GM04504 (cell line): ENCODE measurements at places on chromosomes 16 and 17.

DNA sequence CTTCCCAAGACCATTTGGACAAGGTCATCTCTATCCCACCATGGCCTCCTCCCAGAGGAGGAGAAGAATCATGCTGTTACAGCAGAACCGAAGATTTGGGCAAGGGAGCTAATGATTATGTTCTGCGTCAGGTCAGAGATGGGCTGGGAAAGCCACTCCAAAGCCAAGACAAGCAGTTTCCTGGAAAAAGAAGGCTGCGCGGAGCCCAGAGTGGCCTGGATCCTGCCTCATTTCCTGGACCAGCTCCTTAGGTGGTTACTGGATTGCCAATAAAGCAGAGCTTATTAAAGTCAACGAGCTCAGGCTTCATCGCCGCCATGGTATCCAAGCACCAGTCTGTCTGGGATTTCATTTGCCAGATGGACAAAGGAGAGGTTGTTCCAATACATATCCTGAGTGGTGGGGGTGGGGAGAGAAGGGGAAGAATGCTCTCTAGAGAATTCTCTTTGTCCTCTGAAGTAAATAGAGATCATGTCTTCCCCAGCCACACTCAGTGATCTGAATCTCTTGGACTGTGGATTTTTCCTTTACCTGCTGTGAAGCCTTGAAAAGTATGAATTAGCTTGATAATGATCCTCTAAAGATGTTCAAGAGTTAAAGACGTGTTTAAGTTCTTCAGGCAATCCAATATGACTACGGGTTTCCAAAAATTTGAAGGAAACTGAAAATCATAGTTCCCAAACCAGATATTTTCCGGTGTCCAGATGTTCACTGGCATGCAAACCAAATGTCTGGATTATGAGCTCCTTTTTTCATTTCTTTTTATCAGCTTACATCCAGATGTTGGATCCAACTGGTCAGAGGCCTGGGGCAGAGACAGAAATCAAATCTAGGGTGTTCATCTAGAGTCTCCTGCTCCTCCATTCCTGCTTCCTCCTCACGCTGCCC lies 17.7 kb downstream of the PRAC1 start:
- DNase-seq: no peak

GRCh38 chr17:80953471-80954315 lies 37.9 kb upstream of the CHMP6 start:
- no peak for DNase-seq

GRCh38 chr17:75400326-75400939 lies 5.0 kb downstream of the GRB2 start:
- DNase-seq: no peak

GRCh38 chr16:69093974-69094373 lies 11.5 kb upstream of the HAS3 start:
- DNase-seq: no peak

GRCh38 chr17:59872351-59872750 lies 20.4 kb downstream of the TUBD1 start:
- no peak for DNase-seq

- DNase-seq: no peak
These were observed at the start of gene UTS2R for GRCh38 chr17:82371333-82372248. UTS2R (plus strand) TSS chr17:82371765; CDS start chr17:82374325, 2,560 bp downstream.

DNA sequence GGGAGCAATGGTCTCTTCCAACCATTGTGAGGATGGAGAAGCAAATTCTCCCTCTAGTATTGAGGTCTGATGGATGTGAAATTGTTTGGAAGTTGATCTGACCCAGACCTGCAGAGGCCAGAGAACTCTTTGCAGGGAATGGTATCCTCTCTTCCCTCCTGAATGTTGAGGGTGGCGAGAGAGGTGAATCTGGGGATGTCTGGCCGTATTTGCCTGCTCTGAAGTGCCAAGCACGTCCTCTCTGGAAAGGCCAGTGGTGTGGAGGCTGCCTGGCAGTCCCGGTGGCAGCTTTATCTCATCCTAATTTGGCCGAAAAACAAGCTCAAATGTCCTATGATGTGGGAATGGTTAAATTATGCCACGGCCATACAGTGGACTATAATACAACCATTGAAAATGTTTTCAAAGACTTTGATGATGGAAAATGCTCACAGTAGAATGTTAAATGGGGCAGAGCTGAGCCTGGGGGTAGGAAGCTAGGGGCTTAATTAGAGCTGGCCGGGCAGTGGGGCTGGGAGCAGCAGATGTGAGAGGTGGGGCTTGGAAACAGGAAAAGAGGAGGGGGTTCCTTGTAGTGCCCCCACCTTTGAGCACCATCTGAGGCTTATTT lies 30.8 kb downstream of the WSCD1 start:
- DNase-seq: no peak

DNA sequence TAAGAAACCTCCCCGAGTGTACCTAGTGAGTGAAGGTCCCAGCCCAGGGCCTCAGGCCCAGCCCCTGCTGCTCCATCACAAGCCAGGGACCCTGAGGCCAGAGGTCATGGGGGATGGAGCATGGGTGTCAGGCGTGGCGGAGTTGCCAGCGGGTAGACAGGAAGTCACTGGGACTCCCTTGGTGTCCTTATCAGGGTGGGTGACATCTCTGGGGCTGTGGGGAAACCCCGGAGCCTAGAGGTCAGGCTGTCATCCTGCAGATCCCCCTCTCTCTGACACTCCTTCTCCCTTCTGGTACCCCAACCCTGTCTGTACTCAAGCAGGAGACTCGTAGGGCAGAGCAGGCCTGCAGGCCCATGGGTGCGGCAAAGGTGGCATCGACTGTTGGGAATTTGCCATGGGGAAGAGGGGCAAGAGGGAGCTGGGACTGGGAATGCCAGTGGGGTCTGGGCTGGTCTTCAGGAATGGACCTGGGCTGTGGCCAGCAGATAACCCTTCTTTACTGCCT lies 10.8 kb upstream of the ADGRG1 start:
- DNase-seq: no peak

DNA sequence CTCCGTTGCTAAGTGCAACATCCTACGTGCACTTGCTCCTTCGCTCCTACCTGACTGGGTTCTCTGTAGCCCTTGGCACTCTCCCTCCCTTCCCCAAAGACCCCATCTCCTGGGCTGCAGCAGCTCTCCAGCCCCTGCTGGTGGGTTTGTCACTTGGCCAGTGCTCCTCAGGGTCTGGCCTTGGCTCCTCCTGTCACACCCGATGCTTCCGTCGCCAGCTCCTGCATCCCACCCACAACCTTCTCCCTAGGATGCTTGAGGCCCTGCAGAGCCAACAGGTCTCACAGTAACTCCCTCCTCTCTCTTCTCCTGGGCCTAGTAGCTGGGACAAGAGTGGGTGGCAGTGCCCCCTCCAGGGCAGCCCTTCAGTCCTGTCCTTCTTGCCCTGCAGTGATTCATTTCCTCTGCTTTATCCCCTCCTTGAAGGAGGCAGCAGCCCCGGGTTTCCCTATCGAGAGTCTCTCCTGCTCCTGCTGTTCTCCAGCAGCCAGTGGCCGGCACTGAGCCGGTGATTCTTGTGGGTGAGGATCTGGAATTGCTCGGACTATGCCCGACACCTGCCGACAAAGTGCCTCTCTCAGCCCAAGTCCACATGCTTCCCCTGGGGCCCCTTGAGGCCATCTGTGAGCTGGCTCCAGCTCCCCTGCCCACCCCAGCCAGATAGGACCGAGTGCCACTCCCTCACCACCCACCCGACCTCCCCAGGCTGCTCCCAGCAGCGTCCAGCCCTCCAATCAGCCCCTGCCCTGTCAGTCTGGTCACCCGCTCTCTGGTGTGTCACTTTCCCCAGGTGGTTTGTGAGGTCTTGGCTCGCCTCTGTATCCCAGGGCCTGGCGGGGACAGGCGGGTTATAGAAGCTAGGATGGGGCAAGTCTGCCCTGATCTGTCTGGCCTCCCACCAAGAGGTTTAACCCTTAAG lies 3.8 kb downstream of the LITAFD start:
- no peak for DNase-seq

GRCh38 chr16:20291208-20292206 lies 35.8 kb downstream of the GP2 start:
- DNase-seq: no peak

- DNase-seq: no peak
These were observed 110.4 kb upstream of the HAS3 start for GRCh38 chr16:68995011-68995504.

- DNase-seq: no peak
These were observed 16.2 kb downstream of the CDC27 start for GRCh38 chr17:47172696-47173565.

DNA sequence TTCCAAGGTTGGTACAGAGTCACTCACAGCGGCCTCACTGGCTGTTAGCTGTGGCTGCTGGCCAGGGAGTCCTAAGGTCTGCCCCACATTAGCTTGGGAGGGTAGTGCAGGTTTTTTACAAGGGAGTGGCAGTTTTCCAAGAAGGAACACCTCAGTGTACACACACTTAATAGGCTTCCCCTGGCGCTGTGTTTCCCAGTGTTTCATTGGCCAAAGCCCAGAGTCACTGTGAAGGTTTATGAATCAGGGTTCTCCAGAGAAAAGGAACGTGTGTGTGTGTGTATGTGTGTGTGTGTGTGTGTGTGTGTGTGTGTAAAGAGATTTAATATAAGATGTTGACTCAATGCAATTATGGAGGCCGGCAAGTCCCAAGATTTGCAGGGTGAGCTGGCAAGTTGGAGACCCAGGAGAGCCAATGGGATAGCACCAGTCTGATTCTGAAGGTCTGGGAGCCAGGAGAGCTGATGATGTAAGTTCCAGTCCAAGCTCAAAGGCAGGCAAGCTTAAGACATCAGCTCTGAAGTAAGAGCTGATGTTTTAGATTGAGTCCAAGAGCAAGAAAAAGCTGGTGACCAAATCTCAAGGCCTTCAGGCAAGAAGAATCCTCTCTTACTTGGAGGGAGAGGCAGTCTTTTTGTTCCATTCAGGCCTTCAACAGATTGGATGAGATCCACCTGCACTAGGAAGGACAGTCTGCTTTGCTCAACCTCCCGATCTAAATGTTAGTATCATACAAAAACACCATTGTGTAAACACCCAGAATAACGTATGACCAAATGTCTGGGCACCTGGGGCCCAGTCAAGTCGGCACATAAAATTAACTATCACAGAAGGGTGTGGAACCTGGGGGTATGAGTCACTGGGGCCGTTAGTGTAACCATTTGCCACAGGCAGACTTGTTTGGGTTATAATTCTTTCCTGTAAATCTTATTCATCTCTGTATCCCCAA lies 206.8 kb downstream of the PRKCA start:
- peak; percentile 74 for DNase-seq

DNA sequence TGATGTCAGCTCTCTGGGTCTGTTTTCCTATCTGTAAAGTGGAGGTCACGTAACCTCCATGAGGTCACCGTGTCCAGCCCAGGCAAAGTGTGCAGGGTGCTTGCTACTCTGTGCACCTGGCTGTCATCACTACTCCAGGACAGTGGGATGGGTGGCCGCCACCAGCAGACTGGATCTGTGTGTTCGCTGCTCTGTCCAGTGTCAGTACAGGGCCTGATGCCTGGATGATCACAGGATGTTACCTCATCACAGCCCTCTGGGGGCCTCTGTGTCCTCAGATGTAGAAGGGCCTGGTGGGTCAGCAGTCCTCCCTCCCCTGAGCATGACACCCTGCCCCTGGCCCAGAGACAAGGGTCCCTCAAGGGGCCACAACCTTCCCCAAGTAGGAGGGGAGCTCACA lies 80.0 kb downstream of the KCNJ18 start:
- DNase-seq: no peak

GRCh38 chr16:71727551-71728324 lies 3.2 kb upstream of the PHLPP2 start:
- DNase-seq: no peak

DNA sequence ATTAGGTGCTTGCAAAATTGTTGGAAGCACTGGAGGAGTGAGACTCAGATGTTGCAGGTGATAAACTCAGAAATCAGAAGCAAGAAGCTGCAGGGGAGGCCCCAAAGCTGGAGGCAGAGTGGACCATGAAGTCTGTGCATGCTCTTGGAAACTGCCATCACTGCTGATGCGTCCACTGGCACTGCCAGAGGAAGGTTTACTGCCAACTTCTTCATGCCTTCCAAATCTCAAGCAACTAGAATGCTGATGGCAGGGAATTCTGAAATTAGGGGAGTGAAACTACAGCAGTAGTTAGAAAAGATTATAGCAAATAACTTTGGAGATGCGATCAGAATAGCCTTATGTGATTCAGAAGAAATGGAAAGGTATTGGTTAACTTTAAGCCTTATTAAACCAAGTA lies 277.1 kb upstream of the SDK2 start:
- no peak for DNase-seq

DNA sequence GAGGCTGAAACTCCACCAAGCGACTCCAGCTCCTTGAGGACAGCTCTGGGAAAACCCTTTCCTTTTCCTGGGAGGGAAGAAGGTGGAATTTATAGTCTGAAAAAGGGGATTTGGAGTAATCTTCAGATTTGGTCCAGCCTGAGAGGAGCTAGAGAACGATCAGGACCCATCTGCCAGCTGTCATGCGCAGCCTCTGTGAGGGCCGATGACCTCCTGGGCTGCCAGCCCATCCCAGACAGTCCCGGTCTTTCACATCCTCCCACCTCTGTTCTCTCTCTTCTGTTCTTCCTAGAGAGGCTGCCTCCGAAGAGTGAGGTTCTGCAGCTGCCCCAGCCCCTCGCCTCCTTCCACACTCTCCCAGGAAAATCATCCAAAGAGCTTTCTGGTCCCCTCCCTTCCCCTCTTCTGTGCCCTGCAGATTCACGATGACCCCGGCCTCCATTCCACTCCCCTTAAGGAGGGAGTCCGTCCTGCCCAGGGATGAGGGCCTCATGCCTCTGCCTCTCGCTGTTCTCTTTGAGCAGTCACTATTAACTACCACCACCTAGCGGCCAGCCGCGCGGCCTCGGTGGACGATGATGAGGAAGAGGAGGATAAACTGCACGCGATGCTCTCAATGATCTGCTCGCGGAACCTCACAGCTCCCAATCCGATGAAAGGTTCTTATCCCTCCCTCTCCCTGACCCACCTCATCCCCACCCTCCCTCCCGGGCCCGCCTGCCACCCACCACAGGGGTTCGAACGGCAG lies 29.6 kb downstream of the SGSM2 start:
- DNase-seq: no peak

- no peak for DNase-seq
These were observed 28.6 kb upstream of the PIK3R6 start for GRCh38 chr17:8896087-8896486.

GRCh38 chr17:67488768-67489167 lies 111.7 kb downstream of the PITPNC1 start:
- DNase-seq: no peak

GRCh38 chr16:1045310-1045992 lies 27.1 kb upstream of the SSTR5 start:
- DNase-seq: no peak
